ENCODE measurements at places on chromosomes 7 and 10.

- DNase-seq: no peak
- H3K27me3 ChIP-seq: no peaks in the 10 kb centered on the region
- no peaks in the 10 kb centered on the region for H3K36me3 ChIP-seq
- no peak overlapping the region for H3K27ac ChIP-seq
Observed at GRCh38 chr7:111282626-111283025, 191.7 kb downstream of the LRRN3 start.

GRCh38 chr7:139893999-139894398 lies 64.9 kb downstream of the TBXAS1 start:
- no peaks in the 10 kb centered on the region for H3K4me1 ChIP-seq
- peaks cover 3% of the 10 kb centered on the region for H3K27me3 ChIP-seq
- no peak overlapping the region for H3K27ac ChIP-seq
- H3K4me3 ChIP-seq: no peak overlapping the region

GRCh38 chr7:11751315-11751714 lies 80.7 kb downstream of the THSD7A start:
- no peak overlapping the region for H3K4me3 ChIP-seq
- DNase-seq: no peak
- H3K36me3 ChIP-seq: no peaks in the 10 kb centered on the region
- no peaks in the 10 kb centered on the region for H3K4me1 ChIP-seq
- no peak overlapping the region for H3K27ac ChIP-seq

- no peaks in the 10 kb centered on the region for H3K36me3 ChIP-seq
- peaks cover 8% of the 10 kb centered on the region for H3K27me3 ChIP-seq
- peaks cover 2% of the 10 kb centered on the region for H3K4me1 ChIP-seq
Observed at GRCh38 chr10:697097-697875, 7.8 kb upstream of the DIP2C start.

DNA sequence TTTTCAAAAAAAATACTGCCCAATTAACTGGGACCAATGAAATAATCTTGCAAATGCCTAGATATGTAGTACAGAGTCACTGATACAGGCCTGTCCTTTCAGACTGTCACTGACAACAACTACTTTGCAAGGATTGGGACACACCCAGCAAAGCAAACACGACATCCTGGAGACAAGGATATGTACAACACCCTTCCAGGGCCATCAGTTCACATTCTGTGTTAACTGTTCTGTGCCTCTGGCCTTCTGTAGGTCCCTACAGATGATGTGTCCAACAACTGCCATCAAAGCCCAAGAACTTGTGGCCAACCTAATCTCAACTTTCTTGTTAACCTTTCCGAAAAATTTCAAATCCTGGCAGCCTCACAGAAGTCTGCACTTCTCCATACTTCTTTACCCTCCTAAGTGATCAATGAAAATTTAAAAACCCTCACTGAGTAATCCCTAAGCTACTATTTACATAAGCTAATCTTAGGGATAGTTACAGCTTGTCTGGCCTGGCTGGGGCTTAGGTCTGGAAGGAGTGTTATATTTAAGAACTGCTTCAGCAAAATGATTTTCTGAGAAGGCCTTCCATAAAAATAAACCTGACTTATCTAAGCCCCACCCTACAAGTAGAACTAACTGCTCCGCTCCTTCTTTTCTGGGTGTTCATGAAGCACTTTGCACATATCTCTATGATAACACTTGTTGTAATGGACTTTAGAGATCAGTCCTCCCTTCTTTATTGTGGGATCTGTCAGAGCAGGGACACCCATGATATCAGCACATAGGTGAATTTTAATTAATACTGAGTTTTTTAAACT lies 21.0 kb downstream of the COBL start:
- no peak overlapping the region for H3K27ac ChIP-seq
- no peaks in the 10 kb centered on the region for H3K4me1 ChIP-seq
- no peak overlapping the region for H3K4me3 ChIP-seq
- no peaks in the 10 kb centered on the region for H3K36me3 ChIP-seq
- no peak for DNase-seq

- H3K27me3 ChIP-seq: peaks cover 59% of the 10 kb centered on the region
- no peak for DNase-seq
- no peak overlapping the region for H3K4me3 ChIP-seq
- H3K36me3 ChIP-seq: no peaks in the 10 kb centered on the region
- H3K27ac ChIP-seq: no peak overlapping the region
Observed at GRCh38 chr7:116200963-116201362, 9.4 kb upstream of the TES start.

DNA sequence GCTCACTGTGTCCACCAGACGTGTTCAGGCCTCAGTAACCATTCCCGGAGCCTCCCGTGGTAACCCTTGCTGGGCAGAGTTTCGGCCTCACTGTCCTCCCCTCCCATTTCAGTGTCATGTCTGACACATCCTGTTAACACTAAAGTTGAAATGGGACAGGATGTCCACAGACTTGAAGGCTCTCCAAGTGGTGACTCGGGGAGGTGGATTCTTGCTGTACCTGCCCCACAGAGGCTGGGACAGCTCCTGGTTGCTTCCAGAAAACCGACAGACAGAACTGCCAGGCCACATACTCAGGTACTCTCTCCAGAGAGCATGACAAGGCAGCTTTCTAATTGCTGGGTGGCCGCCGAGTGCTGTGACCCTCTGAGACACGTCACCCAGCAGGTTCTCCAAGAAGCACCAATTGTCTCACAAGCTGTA lies 17.9 kb upstream of the CYTH3 start:
- DNase-seq: no peak
- H3K4me3 ChIP-seq: no peak overlapping the region
- H3K27ac ChIP-seq: no peak overlapping the region
- H3K36me3 ChIP-seq: no peaks in the 10 kb centered on the region
- no peaks in the 10 kb centered on the region for H3K4me1 ChIP-seq

DNA sequence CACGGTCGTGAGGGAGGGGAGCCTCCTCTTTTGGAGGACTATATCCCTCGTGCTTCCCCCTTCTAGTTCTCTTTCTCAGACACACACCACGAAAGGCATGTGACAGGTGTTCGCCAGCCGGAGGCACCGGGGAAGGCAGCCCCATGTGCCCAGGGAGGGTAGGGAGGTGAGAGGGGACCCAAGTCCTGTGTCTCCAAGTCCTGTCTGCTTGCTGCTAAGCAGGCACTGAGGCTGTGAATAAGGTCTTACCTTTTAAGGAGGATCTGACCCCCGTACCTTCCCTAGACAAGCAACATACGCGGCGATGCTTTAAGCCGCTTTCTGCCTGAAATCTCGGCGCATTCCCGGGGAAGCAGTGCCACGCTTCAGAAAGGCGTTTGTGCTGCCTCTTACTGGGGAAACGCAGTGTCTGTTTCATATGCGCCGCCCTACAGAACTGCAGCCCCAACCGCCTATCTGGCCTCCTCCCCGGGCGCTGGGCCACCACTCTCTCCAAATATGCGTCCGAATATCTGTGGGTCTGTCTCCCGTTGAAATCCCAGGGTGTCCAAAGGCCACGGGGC lies 770 bp downstream of the PLXNA4 start:
- peaks cover 20% of the 10 kb centered on the region for H3K4me1 ChIP-seq
- H3K27ac ChIP-seq: no peak overlapping the region
- DNase-seq: no peak
- peaks cover 2% of the 10 kb centered on the region for H3K36me3 ChIP-seq

DNA sequence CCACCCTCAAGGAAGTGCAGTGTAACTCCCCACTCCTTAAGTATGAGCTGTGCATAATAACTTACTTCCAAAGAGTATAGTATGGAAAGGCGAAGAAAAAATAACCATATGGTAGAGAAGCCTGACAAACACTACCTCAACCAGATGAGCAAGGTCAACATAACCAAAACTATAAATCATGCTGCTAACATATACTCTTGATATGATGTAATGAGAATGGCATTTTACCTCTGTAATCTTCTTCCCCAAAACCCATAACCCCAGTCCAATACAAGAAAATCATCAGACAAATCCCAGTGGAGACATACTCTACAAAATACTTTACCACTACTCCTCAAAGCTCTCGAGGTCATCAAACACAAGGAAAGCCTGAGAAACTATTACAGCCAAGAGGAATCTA lies 15.8 kb downstream of the OSBPL3 start:
- no peak for DNase-seq
- H3K27ac ChIP-seq: peak overlapping the region; percentile 29
- H3K36me3 ChIP-seq: peaks cover 21% of the 10 kb centered on the region
- H3K4me3 ChIP-seq: peak overlapping the region; percentile 14
- H3K27me3 ChIP-seq: no peaks in the 10 kb centered on the region
- H3K4me1 ChIP-seq: peaks cover 68% of the 10 kb centered on the region

- H3K27ac ChIP-seq: no peak overlapping the region
- DNase-seq: no peak
- no peaks in the 10 kb centered on the region for H3K36me3 ChIP-seq
- H3K4me3 ChIP-seq: no peak overlapping the region
Observed at GRCh38 chr10:103699611-103700435, 155.6 kb downstream of the SH3PXD2A start.
